ENCODE measurements at places on chromosomes 16 and 17. TPM values are rescaled to one million over a fixed set of nuclear protein-coding genes. Genes with fewer than 3 reads are reported as not detected.

DNA sequence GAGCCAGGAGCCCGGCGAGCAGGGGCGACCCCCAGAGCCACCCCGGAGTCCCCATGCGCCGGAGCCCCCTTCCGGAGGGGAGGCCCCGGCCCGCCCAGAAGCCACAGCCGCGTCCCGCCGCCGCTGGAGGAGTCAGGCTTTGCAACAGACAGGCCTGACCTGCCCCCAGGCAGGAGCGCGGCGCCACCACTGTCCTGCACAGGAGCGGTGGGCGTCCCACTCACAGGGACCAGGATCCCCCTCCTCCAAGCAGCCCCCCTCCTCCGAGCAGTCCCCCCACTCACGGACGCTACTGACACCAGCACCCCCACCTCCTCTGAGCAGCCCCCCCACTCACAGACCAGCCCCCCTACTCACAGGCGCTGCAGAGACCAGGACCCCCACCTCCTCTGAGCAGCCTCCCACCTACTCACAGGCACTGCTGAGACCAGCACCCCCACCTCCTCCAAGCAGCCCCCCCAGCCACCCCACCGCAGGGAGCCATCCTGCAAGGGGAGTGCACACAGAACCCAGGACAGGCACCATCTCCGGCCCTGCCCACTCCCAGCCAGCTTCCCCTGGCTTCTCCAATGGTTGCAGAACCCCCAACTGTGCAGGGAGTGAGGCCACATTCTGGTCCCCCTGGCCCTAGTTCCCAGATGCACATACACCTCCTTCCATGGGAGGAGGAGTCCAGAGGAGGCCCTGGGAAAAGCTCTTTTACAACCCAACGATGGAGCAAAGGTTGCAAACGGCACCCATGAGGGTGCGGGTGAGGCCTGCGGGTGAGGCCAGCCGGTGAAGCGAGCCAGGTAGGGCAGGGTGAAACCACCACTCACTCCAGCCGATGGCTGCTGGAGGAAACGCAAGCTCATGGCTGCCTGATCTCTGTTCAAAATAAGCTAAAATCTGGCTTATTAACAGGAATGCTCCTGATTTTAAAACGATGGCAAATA, 69.9 kb downstream of the ABR start:
- peaks cover 72% of the 10 kb centered on the region for H3K4me1 ChIP-seq
- DNase-seq, result no peak
- H3K27ac ChIP-seq, result peak overlapping the region; percentile 93
- peak overlapping the region; percentile 93 for H3K4me3 ChIP-seq

DNA sequence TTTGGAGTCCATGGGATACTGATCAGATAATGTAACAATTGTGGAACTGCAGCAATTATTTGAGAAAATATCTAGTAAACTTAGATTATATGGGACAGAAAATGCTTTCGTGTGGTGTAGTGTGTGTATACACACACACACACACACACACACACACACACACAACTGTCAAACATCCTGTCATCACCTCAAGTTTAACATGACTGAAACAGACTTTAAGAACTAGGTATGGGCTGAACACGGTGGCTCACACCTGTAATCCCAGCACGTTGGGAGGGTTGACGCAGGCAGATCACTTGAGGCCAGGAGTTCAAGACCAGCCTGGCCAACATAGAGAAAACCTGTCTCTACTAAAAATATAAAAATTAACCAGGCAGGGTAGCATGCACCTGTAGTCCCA, 544 bp upstream of the EVI2A start:
- no peaks in the 10 kb centered on the region for H3K4me1 ChIP-seq
- H3K36me3 ChIP-seq, result no peaks in the 10 kb centered on the region
- no peaks in the 10 kb centered on the region for H3K27me3 ChIP-seq

DNA sequence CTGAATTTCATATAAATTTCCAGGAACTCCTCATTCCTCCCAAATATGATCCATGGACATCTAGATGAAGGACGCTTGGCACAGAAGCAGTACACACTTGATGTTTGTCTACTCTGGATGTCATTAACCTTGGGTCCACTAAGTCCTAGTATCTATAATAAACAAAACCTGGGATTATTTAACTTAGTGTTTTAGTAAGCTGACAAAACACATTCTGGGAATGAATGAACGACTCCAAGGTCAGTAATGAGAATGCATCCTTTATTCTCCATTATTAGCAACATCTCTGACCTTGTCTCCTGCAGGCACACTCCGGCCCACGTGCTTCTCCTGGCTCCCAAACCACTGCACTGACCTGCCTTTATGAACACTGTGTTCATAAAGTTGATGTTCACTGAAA, 24.1 kb upstream of the CDYL2 start:
- peak; percentile 66 for DNase-seq
- no peaks in the 10 kb centered on the region for H3K36me3 ChIP-seq
- no peak overlapping the region for H3K27ac ChIP-seq
- H3K4me1 ChIP-seq, result no peaks in the 10 kb centered on the region
- H3K27me3 ChIP-seq, result no peaks in the 10 kb centered on the region

DNA sequence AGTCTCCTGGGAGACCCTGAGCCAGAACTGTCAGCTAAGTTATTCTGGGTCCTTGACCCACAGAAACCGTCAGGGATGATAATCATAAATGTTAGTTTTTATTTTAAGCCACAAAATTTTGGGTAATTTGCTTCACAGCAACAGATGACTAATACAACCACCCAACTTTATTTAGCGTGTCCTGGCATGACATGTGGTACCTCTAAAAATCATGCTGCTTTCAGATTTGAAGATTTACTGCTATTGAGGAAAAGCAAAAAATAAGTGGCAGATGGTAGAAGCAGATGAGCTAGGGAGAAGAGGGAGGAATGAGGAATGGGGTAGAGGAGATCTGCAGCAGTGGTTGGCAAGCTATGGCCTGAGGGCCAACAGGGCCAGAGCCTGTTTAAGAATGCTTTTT, 90.4 kb downstream of the TMEM100 start:
- H3K4me1 ChIP-seq, result peaks cover 14% of the 10 kb centered on the region
- H3K36me3 ChIP-seq, result no peaks in the 10 kb centered on the region
- no peak overlapping the region for H3K27ac ChIP-seq
- H3K27me3 ChIP-seq, result no peaks in the 10 kb centered on the region
- DNase-seq, result no peak
- H3K4me3 ChIP-seq, result no peak overlapping the region

GRCh38 chr17:67434061-67434525, 57.0 kb downstream of the PITPNC1 start:
- no peak overlapping the region for H3K4me3 ChIP-seq
- no peak for DNase-seq

DNA sequence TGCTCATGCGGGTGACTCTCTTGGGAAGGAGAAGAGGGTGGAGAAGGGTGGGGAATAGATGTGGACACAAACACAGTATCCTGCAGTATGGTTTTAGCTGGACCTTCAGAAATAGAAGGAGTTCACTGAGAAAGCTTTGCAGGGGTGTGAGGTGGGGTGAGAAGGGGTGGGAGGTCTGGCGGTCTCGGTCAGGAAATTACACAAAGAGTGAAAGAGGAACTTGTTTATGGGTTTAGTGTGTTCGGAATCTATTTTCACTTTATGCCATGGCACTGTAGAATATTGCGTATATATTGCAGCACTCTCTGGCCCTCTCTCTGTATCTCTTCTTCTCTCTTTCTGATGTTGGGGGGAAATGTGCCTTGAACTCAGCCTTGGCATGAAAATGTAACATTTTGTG, 148.2 kb upstream of the GOT2 start:
- no peaks in the 10 kb centered on the region for H3K36me3 ChIP-seq
- no peaks in the 10 kb centered on the region for H3K4me1 ChIP-seq
- DNase-seq, result no peak
- no peaks in the 10 kb centered on the region for H3K27me3 ChIP-seq
- H3K27ac ChIP-seq, result no peak overlapping the region

- no peaks in the 10 kb centered on the region for H3K27me3 ChIP-seq
- no peaks in the 10 kb centered on the region for H3K36me3 ChIP-seq
- H3K4me1 ChIP-seq, result peaks cover 23% of the 10 kb centered on the region
- DNase-seq, result no peak
- H3K27ac ChIP-seq, result no peak overlapping the region
These were observed 26.0 kb downstream of the NECAB2 start for GRCh38 chr16:83994087-83994486.

NSRP1 gene
- total RNA-seq, result 30.2 TPM

FSCN2 gene
- total RNA-seq, result 1.2 TPM
